RKO (cell line): ENCODE measurements at places on chromosomes 3 and 15.

DNA sequence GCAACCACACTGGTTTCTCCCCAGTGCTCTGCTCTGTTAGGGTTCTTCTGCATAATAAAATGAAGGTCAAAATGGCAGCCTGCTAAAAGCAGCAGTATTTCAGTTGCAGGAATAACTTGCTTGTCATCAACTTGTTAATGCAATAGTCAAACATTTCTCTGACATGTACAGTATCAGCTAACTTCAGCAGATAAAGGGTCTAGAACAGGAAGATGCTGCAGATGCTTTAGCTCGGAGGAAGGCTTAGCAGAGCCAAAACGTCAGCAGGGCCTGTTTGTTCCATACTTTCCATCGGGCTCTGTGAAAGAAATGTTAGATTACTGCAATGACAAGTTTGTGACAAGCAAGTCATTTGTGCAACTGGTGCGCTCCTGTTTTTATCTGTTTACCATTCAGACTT lies 291.9 kb downstream of the TIGIT start:
- DNase-seq, result no peak

DNA sequence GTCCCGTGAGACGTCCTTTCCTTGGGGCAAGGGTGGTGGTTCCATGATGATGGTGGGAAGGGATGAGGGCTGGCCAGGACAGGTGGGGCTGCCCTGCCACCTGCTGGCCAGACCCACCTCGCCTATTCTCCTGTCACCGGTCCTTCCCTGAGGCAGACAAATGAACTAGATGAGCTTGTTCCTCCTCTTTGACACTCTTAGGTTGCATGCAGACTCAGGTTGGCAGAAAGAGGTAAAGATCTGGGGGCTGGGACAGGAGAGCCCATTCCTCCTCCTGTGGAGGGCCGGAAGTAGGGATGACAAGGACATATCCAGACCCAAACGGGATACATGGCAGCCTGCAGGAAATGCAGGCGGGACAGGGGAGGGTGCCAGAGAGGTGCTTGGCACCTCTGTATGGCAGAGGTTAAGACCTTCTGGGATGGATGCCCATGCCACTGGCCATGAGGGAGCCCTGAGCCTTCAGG lies 38.6 kb downstream of the ACSBG1 start:
- peak; percentile 9 for DNase-seq

DNA sequence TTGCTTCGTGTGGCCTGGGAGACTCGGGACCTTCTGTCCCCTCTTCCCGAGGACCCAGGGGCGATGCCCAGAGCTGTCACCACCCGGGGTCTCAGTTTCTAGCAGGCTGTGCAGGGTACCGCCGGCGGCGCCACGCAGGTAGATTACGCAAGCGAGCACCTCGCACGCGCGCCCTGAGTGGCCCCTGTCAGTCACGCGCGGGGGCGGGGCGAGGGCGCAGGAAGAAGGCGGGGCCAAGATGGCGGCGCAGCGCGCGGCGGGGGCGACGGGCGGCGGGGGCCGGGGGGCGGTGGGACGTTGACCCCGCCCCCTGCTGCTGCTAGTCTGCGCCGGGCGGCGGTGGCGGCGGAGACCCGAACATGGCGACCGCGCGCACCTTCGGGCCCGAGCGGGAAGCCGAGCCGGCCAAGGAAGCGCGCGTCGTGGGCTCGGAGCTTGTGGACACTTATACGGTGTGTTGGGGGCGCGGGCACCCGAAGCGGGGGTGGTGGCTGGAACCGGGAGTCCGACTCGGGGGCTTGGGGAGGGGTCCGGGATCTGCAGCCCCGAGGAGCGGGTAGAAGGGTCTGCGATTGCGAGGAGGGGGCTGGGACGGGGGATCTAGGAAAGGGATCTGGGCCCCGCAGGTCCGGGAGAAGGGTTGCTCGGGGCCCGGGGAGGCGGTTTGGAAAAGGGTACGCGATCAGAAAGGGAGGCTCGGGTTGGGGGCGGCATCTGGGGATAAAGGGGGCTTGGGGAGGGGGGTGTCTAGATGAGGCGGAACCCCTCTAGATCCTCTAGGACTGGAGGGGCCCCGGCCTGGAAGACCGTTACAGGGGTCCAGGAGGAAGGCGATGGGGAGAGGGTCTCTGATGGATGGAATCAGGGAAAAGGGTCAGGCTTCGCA lies at the start of gene NISCH:
TSS of gene NISCH (plus strand) at position 322 of the 886 bp plus-strand sequence. CDS start at position 360, 38 bp downstream.
- peak; percentile 86 for DNase-seq

DNA sequence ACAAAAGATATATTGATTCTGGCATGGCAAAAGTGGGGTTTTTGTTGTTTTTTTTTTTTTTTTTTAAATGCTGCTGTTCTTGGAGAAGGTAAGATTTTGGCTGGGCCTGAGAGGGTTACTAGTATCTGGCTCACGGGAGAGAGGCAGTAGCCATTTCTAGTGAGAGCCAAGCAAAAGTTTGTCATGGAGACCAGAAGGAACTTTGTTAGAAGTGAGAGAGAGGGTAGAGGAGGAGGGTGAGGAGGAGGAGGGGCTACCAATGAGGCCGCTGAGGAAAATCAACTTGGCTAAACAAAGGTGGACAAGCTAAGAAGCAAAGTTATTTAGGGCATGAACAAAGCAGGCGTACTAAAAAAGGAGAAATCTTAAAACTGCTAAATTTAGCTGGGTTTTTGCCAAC lies 48.9 kb upstream of the STRIT1 start:
- DNase-seq, result no peak

GRCh38 chr3:85576697-85577200 lies 618.0 kb downstream of the CADM2 start:
- DNase-seq, result no peak

- DNase-seq, result no peak
Measured at GRCh38 chr3:152229692-152230091, 39.0 kb upstream of the MBNL1 start.

- no peak for DNase-seq
Measured at GRCh38 chr15:59168536-59168935, 38.1 kb upstream of the LDHAL6B start.

DNA sequence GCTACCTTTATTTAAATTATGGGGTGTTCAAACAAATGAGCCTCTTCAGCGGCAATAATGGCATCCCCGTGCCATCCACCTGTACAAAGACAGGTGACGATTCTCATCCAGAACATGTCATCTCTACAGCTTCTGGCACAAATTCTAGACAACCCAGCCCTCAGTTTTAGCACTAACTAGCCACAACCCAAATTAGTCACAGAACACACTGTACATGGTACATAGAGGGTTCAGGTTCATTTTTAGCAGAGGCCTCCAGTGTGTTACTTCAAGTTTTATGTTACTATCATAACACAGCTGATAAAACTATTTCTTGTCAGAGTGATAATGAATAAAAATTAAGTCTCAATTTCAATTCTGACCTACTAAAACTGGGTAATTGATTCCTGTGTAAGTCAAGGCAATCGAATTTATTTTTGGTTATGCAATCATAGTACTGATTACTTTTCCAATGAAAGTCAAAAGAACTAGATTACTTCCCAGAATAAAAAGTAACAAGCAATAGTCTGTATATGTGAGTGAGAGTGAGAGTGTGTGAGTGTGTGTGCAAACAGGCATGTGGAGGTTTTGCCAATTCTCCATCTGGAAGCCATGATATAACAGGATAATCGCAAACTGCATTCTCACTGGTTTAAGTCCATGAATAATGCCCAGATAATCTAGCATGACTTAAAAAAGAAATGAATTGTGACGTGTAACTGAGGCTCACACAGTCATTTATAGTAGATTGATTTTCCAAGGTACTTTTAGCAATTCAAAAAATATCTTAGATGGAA lies 37.4 kb downstream of the SHQ1 start:
- no peak for DNase-seq

GRCh38 chr3:105322570-105323273 lies 44.0 kb upstream of the ALCAM start:
- DNase-seq, result no peak

DNA sequence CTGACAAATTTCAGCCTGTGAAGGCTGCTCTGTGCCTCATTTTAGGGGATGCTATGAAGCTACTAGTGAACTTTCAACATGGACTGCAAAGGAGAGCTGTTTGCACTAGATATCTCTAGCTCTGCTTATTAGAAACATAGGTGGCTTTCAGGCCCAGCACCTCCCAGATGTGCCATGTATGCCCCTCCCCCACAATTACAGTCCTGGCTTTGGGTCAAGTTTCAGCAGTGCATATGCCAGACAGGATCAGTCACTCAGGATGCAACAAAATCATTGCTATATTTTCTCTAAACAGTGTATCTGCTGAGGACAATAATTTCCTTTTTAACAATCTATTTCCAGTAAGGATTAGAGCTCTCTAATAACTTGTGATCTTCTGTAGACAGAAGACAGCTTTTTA lies 178.8 kb upstream of the STAC start:
- DNase-seq, result no peak

- DNase-seq, result peak; percentile 70
Measured at GRCh38 chr3:116000311-116000710, 377.0 kb downstream of the GAP43 start.

- no peak for DNase-seq
Measured at GRCh38 chr15:90523373-90523772, 6.3 kb upstream of the CRTC3 start.
